ENCODE measurements at places on chromosomes 1 and 21.
A peak's percentile ranks its signal among the peaks of the same experiment; 100 is the strongest.

DNA sequence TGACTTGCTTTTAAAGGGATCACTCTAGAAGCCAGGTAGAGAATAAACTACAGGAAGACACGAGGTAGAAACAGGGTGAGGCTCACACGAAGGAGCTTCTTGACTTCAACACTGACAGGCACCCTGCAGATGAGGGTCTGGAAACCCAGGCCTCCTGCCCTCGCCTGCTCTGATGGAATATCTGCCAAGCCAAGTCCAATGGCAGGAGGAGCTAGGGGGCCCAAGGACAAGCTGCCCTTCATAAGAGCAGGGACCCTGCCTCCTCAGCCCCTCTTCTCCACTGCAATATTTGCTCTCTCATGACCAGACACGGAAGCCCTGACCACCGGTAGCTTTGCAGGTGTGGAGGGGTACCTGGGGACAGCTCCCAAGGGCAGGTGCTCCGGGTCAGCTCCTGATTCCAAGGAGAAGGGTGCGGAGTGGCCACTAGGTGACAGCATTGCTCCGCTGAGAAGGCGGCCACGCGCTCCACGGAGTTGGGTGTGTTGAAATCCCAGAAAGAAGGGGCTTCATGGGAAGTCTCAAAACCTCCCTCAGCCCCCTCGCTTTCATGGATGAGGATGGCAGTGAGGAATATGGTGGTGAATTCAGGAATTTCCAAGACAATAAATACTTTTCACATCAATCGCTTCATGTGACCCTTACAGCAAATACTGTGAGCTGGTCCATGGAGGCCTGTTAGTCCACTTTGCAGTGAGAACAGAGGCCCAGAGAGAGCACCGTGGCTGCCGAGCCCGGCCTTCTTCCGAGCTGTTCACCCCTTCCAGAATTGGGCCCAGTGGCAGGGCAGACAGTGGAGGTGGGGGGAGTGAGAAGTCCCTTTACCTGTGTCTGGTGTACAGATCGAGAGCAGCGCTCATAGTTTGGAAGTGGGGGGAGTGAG, 33.2 kb upstream of the PAX7 start:
- DNase-seq: peak; percentile 56

DNA sequence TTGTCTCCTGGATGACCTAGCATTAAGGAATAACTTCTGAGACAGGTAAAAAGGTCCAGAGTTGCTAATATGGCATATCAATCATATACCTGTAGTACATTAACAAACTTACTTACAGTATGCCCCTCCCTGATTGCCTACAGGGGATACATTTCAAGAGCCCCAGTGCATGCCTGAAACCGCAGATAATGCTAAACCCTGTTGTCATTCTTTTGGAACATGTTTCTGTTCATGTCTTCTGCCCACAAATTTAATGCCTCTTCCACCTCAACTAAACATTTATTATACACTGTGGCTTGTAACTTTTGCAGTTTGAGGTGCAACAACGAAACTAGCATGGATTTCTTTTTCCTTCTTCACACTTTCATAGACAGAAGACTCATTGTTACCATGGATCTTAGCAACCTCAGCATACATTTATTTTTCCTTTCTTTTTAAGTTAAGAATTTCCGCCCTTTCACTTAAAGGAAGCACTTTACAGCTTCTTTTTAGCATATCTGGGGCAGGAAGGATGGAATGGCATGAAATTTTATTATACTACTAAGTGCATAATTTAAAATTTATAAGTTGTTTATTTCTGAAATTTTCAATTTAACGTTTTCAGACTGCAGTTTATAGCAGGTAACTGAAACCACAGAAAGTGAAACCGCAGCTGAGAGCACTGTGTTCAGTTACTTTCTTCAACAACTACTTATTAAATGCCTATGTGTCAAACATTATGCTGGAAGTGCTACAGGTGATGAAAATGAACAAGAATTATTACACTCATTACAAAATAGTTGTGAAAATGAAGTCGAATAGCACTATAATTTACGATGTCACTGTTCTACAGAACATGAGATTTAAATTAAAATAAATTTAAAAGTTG, 25.3 kb downstream of the F13B start:
- DNase-seq: no peak

- DNase-seq: peak; percentile 80
Observed at GRCh38 chr1:6127587-6128163, 52.4 kb downstream of the CHD5 start.

GRCh38 chr21:42830456-42831455, 48.6 kb downstream of the WDR4 start:
- DNase-seq: no peak

- DNase-seq: no peak
Observed at GRCh38 chr1:41935226-41935625, 16.5 kb upstream of the HIVEP3 start.

DNA sequence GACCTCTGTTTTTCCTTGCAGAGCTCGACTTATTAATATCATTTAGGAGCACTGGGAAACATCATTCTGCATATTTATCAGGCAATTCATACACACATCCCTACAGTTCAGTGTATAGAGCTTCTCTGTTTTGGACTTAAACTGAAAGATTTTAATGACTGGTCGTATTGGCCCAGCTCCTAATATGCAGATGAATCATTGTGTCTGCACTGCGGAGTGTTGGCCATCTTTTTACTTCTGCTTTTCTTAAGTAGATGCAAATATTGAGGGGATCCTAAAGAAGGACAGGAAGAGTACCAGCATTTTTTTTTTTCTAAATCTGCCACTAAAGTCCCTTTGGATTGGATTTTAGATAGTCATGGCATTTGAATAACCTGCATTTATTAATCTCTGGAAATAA, 154.8 kb downstream of the BACH1 start:
- DNase-seq: no peak

GRCh38 chr1:119293797-119294196, 74.8 kb upstream of the HAO2 start:
- no peak for DNase-seq

GRCh38 chr1:21290546-21290944, 282 bp upstream of the ECE1 start:
- DNase-seq: no peak

GRCh38 chr1:99369154-99369553, 104.9 kb downstream of the PLPPR4 start:
- no peak for DNase-seq

GRCh38 chr1:205751036-205751651, 1.2 kb upstream of the NUCKS1 start:
- DNase-seq: no peak

DNA sequence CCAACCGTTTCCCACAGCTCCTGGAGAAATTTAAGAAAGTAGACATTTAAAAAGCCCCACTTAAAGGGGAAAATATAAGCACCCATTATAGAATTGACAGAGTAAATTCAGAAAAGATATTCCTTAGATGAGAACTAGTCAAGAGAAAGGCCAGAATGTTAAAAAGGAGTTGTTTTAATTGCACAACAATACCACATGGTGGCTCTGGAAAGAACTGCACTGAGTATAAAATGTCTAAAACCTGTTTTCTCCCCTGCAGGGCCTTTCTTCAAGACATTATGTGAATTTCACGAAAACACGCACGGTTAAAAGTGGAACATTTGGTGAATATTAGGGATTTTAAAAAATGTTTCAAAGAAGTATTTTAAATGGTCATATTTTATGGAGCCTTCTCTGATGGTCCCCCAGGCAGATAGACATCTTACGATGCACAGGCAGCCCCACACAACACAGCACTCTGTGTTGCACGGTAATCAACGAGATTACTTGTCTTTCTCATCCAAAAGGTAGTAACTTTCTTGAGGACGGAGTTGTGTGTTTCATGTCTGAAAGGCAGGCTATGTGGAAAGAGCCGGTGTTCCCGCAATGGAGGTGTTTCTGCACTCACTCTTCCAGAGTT, 101.9 kb downstream of the PRRX1 start:
- no peak for DNase-seq

DNA sequence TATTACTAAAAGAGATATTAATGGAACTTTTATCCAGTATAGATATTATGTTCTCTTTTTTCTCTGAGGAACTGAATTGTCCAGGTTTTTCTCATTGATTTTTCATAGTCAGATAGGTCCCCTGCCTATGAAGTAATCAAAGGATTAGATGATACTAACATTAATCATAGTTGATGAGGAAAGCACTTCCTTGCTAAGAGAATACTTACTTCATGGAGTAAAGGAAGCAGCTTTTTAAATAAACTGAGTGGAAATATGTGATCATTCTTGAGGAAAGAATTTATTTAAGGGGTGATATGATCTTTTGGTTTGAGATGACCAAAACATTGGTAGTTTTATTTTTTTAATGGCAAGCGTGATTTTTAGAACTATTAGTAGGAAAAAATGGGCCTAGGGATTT, 58.9 kb downstream of the SWT1 start:
- DNase-seq: no peak

- no peak for DNase-seq
Observed at GRCh38 chr21:23613014-23613413, 1994.3 kb downstream of the MRPL39 start.

- DNase-seq: peak; percentile 57
Observed at GRCh38 chr1:58942759-58943191, 158.9 kb upstream of the JUN start.

GRCh38 chr1:41454406-41454805, 30.1 kb downstream of the EDN2 start:
- DNase-seq: peak; percentile 84

DNA sequence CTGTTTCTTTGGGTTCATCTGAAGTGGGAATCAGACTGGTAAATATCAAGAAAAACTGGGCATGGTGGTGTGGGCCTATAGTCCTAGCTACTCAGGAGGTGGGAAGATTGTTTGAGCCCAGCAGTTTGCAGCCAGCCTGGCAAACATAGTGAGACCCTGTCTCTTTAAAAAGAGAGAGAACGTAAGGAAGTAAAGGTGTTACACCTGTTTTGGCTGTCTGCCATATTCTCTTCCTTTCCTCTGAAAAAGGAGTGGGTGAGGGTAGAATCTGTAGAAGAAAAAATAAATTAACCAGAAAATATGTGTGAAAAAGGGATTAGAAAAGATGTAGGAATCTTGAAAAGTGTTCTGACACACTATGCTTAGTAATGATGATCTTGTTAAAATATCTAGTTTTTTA, 20.0 kb downstream of the AHCYL1 start:
- peak; percentile 51 for DNase-seq

DNA sequence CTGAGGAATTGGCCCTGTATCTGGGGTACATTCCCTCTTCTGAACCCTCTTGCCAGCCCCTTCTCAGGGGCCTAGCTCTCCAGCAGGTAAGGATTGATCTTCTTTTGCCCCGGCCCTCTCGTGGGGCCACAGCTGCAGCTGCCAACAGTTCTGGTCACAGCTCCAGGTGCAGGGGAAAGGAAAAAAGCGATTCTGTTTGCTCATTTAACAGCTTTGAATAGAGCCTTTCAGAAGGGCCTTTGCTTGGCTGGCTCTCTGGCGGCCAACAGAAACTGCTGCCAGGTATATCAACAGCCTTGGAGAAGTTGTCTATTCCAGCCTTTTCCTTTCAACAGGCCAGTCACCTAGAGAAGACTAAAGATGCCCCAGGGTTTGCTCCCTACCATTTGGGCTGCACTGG, 16.1 kb upstream of the FMOD start:
- DNase-seq: no peak

- DNase-seq: no peak
Observed at GRCh38 chr21:17495680-17496079, 17.2 kb upstream of the CXADR start.

- peak; percentile 89 for DNase-seq
Observed at GRCh38 chr1:225881081-225881958, 860 bp downstream of the TMEM63A start.

DNA sequence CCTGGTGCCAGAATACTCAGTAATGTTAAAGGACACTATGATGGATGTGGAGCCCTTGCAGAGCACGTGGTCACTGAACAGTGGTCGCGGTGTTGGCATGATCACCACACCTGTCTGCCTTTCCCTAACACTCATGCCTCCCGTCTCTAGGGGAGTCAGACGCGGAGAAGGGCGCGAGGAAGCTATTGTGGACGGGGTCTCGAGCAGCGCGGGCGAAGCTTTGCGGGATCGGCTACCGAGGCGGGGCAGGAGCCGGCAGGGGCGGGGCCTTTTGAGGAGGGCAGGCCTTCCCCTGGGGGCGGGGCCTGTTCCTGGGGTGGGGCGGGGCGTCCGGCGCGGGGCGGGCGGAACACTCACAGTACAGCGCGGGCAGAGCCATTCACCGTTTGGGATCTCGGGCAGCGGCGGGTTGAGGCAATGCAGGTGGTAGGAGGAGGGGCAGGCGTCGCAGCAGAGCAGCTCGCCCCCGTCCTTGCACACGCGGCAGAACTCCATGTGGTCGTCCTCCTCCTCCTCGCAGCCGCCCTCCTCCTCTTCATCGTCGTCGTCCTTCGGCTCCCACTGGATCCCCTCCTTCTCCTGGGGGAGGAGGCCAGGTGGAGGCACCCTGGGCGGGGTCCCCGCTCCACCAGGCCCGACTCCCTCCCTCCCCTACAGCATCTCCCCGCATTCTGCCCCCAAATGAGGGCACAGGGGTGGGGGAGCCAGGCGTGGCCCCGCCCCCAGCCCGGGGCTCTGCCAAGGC, 31.5 kb downstream of the CHD5 start:
- peak; percentile 53 for DNase-seq

DNA sequence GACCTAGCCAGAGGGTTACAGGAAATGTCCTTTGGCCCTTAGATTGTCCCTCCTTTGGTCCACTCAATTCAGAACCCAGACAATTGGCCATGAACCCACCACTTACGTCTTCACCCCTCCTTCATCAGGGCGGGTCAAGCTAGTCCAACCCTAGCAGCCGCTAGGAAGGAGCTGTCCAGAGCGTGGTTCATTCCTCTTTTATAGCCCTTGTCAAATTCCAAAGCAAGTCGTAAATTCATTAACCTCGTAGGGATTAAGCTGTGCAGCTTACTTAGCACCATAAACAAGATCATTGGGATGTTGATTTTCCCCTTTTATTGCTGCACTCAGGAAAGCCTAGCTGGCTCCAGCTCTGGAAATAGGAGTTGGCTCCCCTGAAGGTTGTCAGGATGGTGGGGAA, 90.1 kb downstream of the TMEM53 start:
- peak; percentile 98 for DNase-seq

Data from small intestine (tissue), 16 donors.